ENCODE measurements at places on chromosomes 1 and 21.

- no peak for DNase-seq
Measured at GRCh38 chr1:229578168-229579058, 19.9 kb upstream of the ABCB10 start.

DNA sequence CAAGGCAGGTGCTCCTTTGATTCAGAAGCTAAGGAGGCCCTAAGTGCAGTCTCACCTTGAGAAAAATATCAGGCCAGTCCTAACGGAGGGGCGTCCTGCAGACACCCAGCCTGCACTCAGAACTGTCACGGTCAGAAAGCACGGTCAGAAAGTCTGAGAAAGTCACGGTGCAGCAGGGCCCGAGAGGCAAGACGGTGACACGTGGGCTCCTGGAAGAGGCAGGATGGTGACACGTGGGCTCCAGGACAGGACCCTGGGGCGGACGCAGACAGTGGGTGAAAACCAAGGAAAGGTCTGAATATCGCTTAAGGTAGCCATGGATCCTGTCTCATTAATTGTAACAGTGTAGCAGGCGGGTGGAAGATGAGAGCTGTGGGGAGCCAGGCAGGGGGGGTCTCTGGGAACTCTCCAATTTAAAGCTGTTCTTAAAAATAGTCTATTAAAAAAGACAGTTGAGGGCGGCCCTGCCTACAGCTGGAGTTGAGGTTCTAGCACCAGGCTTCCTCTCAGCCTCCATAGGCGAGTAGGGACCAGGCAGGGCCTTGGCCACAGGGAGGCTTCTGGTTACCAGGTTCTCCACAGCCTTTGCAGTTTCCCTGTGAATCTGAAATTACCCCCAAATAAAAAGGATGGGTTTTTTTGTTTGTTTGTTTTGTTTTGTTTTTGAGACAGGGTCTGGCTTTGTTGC lies 65.2 kb downstream of the FAAP20 start:
- no peak for DNase-seq

DNA sequence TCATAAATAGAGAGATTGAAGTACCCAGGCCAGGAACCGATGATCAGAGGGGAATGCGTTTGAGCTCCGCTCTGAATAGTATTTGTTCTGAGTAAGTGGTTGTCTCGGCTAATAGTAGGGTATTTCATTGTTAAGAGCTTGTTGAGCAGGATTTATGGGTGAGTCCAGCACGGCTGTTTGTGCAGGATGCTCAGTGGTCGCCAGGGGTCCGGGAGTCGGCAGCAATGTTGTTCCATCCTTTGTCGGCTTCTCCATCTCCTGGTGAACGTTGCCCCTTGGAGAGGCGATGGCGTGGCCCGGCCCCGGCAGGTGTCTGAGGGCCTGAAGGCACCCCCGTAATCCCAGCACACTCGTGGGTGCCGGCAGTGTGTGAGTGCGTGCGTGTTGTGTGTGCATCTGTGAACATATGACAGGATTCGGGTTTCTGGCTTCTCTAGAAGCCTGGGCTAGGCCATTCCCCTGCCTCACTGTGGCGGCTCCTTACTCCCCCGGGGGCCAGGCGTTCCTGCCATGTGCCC lies 160.8 kb upstream of the ARHGEF16 start:
- no peak for DNase-seq

GRCh38 chr1:20051218-20051829 lies 18.7 kb upstream of the PLA2G5 start:
- no peak for DNase-seq

GRCh38 chr21:35862969-35863368 lies 197.4 kb downstream of the SETD4 start:
- no peak for DNase-seq

DNA sequence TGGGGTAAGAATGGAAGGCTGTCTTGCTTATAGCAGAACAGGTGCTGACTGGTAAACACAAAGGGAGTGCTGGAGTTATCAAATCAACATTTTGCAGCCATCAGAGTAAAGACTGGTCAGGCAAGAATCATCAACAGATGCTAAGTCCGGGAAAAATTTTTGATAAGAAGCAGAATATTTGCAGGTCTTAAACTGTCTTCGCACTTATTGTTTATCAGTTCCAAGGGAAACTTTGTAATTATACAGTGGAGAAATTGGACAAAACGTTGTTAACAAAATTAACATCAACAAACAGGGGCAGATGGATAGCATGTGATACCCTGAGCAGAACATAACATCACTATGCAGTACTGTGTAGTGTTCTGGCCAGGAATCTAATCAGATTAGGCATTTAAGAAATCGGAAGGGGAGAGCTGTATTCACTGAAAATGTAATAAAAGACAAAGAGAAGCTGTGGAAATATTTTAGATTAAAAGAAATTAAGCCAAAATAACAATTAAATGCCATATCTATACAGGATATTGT lies 127.1 kb downstream of the DAB1 start:
- no peak for DNase-seq

DNA sequence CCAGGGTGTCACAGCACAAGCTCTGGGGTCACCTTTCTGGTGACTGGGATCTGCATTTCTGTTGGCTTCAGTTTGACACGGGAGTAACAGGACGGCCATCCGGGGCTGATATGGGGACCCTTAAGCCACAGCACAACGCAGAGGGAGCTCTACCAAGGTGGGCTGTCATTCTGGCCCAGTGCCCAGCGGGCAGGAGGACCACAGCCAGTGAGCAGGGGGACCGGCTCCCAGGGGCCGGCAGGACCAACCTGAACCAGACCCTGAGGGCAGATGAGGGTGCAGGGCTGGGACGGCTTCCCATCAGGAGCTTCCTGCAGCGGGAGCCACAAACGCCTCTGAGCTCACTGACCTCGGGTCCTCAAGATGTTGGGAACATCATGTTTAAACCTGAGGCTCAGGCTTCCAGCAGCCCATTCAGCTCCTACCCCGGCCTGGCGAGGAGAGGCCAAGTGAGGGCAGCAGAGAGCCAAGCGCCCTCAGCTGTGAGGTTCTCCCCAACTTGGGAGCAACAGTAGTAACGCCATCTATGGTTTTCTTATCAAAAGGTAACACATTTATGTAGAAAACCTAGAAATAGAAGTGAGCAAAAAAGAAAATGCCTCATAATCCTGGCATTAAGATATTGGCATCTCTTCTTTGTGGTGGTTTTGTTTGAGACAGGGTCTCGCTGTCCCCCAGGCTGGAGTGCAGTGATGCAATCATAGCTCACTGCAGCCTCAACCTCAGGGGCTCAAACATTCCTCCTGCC lies 26.8 kb downstream of the TMEM201 start:
- DNase-seq, result peak; percentile 67

DNA sequence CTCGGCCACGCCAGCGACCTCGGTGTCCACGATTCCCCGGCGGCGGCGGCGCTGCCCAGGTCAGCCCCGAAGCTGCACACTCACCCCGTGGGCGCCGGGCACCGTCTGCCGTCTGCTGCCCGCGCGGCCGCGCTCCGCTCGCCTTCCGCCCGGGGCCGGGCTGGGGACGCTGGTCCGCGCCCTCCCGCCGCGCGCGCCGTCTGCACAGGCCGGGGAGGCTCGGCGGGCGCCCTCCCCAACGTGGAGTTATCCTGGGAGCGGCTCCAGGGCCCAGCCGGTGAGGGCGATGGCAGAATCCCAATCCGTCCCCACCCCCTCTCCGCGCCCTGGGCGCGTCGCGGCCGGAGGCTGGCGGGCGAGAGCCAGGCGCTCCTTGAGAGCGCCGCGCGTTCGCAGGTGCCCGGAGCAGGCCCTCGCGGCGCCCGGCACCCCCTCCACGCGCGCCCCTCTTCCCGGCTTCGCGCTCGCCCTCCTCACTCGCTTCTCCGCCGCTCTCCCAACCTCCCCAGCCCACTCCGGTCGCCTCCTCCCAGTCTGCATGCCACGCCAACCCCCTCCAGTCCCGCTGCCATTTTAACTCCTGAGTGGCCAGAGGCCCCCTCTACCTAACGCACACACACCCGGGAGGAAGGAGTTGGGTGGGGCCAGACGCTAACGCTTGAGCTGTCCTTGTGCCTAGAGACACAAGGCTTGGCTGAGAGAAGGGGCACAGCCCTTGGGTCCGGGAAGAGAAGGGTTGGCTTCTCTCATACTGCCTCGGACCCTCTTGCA lies at the start of gene LRRN2:
Gene LRRN2, minus strand, starts transcription at position 503 of the 771 bp plus-strand sequence. CDS start 65,746 bp downstream, outside the sequence.
- no peak for DNase-seq

DNA sequence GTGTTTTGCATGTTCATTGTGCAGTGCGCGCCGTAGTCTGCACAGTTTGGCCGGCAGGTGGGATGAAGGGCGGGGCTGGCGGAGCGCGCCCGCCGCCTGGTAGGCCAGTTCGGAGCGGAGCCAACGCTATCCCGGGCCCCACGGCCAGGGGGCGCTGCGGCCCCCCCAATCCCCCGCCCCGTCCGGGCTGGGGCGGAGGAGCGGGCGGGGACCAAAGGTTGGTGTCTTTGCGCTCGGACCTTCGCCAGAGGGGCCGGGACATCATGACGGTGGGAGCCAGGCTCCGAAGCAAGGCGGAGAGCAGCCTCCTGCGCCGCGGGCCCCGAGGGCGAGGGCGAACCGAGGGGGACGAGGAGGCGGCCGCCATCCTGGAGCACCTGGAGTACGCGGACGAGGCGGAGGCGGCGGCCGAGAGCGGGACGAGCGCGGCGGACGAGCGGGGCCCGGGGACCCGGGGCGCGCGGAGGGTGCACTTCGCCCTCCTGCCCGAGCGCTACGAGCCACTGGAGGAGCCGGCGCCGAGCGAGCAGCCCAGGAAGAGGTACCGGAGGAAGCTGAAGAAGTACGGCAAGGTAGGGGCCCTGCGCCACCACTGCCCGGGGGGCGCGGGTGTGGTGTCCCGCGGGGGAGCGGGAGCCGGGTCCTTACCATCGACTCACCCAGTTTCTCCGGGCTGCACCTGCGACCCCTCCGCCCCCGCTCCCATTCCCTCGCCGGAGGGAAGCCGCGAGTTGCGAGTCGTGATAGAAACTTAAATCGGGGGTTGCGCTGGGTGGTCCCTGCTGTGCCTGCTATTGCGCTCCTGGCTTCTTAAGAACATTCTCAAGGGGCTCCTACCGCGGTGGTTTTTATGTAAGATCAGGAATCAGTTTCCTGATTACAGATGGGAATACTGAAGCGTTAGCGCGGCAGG lies at the start of gene C1orf115:
Gene C1orf115, plus strand, starts transcription at position 224 of the 913 bp plus-strand sequence. Its CDS starts 40 bp downstream, at position 264.
- peak; percentile 75 for DNase-seq

GRCh38 chr1:40394491-40395172 lies 21.1 kb downstream of the SMAP2 start:
- peak; percentile 76 for DNase-seq
